Activated CD4-positive, alpha-beta memory T cell treated with anti-CD3 and anti-CD28 coated beads for 36 hours (primary cell): ENCODE measurements at places on chromosomes 5 and 9.

- DNase-seq: no peak
Measured at GRCh38 chr9:98234245-98234825, 21.1 kb downstream of the TBC1D2 start.

- no peak for DNase-seq
Measured at GRCh38 chr5:143231973-143232812, 171.3 kb downstream of the NR3C1 start.

GRCh38 chr9:2453106-2453505, 168.5 kb upstream of the VLDLR start:
- no peak for DNase-seq

DNA sequence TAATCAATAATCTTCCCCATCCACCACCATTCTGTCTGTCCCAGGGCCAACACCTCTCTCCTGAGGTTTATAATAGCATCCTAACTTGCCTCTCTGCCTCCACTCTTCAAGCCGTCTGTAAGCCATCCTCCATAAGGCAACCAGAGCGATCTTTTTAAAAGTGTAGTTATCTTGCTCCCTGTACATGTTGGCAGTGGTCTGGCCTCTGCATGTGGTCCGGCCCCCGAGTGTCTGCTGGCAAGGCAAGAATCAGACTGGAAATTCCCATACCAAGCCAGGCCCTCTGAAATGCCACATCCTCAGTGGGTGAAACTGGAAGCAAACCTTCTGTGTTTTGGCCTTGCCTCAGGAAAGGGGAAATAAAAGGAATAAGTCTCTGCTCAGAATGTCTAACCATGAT, 17.0 kb downstream of the TTLL11 start:
- DNase-seq: no peak

- no peak for DNase-seq
Measured at GRCh38 chr5:98977723-98978122, 48.9 kb upstream of the CHD1 start.

- DNase-seq: no peak
Measured at GRCh38 chr9:138014563-138014945, 137.0 kb downstream of the CACNA1B start.

DNA sequence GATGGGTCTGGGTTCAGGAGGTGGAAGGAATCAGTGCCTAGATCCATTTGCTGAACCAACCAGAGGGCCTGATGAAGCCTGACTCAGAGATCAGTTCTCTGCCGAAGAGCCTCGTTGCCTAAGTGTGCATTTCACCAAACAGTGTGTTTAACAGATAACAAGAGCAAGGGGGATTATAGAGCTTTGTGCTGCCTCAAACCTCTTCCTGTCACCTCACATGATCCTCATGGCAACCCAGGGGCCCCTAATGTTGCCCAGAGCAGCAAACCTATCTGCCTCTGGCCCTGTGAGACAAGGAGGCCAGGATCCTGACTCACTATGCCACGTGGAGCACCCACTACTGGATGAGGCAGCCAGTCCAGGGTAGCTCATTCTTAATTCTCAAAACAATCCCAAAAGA, 66.3 kb upstream of the EPB41L4B start:
- no peak for DNase-seq

DNA sequence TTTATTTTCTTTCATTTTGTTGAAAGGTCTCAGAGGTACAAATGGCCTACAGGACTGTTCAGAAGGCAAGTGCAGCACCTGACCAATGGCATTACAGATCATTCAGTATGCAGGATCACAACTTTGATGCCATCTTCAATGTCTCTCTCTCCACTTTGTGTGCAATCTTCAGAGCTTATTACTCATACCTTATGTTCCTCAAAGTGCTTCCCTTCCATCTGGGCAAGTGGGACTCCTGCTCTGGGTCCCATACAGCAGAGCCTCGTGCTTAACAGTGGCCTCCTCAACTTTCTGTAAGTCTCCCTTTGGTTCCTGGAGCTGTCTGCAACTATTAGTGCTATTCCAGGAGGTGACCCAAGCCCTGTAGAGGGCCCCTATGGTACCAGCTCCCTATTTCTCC, 358.4 kb upstream of the RPS23 start:
- no peak for DNase-seq

DNA sequence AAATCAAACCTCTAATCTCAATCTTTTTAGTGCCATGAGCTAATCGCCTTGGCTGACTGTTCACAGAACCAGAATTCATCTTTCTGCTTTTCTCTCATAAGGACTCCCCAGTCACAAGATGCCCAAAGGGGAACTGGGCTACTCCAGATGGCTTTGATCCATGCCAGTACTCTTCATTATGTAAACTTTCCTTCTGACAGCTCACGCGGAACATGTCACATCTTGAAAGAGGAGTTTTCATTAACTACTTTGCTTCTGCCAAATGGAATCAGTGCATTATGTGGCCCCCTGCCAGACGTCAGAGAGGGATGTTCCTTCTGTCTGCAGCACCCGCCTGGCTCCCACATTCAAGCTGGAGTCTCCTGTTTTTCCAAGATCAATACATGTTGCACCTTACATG, 142.1 kb upstream of the NMUR2 start:
- DNase-seq: no peak

DNA sequence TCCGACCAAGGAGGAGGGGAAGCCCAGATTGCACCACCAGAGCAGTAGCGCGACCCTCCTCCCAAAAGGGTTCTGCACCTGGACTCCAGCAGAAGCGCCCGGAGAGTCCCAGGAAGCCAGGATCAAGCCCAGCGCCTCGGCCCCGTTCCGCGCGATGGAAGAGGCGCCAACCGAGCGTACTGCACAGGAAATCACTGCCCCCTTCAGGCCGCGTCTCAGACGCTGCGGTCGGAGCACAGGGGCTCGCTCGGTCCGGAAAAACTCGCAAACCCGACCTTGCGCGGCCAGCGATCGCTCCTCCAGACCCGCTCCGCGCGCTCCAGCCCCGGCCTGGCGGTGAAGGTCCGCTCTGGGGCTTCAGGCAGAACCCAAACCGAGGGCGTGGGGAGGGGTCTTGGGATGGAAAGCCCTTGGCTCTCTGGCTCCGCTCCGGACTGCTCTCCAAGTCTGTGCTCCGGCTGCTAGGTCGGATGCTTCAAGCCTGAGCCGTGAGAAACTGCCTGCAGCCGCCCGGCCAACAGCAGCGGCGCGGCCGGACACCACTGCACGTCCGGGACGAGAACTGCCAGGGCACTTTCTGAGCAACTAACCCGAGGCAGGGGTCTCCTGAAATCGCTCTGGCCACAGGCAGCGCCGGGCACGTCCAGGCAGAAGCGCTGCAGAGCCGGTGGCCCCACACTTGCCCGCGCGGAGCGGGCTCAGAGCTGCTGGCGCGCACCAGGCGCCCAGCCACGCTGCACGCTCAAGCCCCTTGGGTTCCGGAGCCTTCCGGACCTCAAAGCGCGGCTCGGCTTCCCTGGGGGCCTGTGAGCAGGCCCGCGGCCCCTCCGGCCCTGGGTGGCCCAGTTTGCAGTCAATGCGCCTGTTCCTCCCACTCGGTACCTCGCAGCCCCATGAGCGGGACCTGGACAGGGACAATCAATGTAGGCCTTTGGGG, 1.3 kb downstream of the GABBR2 start:
- peak; percentile 50 for DNase-seq

- DNase-seq: no peak
Measured at GRCh38 chr5:75286211-75286773, 49.6 kb upstream of the ANKRD31 start.

DNA sequence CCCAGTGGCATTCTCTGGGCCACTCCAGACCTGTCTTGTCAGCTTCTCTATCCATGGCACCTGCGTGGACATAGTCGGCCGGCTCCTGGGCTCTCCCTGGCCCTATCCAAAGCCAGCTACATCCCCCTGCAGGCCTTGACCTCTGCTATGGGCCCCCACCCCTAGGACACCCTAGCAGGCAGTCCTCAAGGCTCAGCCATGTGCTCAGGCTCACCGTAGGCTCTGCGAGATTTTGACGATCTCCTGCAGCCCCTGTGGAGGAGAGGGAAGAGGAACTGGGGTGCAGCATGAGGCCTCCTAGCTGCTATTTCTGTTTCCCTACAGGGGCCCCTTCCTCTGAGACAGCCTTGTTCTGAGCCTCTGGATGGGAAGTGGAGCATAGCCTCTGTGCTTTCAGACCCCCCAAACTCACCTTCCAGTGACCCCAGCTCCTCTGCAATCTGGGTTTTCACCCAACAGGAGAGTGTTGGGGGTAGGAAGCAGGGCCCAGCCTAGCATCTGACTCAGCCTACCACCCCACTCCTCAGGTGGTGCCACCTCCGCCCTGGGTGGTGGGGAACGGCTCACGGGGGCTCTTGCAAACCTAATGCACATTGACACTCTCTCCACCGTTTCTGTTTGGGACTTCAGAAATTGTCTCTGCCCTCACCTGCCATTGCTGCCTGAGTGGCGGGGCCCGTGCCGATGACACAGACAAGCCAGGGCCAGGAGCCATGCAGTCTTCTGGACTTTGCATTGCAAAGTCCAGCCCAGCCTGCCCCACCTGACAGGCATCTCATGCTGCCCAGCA, 36.7 kb downstream of the HRH2 start:
- DNase-seq: no peak

GRCh38 chr5:61409568-61409967, 77.5 kb downstream of the ZSWIM6 start:
- DNase-seq: no peak

- DNase-seq: no peak
Measured at GRCh38 chr9:28922891-28923290, 1349.6 kb upstream of the C9orf72 start.

- DNase-seq: no peak
Measured at GRCh38 chr9:16701347-16701746, 169.1 kb downstream of the BNC2 start.

DNA sequence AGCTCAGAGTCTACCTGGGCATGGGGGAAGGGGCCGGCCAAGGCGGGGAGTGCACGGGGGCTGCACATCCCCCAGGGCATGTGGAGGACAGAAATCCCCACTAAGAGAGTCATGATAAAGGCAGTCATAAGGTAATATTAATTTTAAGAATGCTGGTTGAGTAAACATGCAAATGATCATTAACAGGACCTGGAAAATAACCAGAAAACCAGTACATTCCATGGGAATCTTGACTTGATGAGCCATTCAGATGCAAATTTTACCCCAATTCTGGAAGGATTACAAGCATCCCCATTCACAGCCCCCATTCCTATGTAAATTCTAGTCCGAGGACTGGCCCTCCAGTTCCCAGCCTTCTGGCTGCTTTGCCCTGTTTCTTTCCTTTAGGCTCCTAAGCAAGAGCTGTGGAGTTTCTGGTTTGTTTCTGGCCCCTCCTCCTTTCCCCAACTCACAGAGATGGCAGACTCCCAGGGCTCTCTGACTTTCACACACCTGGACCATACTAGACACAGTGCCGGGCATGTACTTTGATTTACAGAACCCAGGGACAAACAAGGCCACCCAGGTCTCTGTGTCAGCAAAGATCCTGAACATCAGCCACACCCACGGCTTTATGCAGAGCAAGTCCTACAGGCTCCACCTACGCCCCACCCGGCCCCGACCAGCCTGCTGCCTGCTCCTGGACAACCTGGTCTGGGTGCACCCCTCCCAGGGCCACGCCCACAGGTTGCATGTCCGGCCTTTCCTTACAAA, 62.7 kb downstream of the SEMA4D start:
- no peak for DNase-seq
